ENCODE measurements at places on chromosomes 12 and 14.
A peak's percentile ranks its signal among the peaks of the same experiment; 100 is the strongest.

- peak; percentile 8 for DNase-seq
Observed at GRCh38 chr12:71216725-71217579, 59.2 kb upstream of the TSPAN8 start.

- DNase-seq, result peak; percentile 85
Observed at GRCh38 chr14:72962829-72963312, 36.6 kb downstream of the DCAF4 start.

DNA sequence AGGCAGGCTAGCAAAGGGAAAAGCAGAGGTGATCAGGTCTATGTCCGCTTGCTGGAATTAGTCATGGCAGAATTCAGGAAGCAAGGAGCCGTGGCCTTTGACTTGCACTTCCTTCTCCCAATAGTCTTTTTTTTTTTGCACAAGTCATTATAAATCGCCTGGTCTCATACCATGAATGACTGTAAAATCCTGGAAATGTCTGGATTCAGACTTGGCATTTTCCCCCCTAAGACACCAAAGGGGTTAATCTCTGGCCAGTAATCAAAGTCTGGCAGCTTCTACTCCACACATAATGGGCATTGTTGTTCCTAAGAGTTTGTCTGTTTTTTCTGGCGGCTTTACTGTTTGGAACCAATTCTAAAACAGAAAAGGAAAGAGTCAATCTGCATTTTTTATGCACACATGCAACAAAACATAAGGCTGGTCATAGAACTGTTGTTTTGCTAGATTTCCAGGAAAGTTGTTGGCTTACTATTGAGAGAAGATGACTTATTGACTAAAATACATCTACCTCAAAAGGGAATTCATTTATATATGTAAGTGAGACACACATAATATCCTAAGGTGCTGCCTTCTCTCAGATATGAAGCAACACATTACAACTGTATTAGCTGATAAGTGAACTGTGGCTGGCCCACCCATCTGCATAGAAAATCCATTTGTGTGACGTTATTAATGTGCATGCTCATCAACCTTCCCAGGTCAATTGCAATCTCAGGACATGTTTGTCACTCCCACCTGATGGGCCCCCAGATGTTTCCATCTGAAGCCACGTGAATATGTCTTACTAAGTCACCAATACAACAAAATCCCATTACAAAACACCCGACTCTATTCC is 157.3 kb downstream of the BTG1 start:
- no peak for DNase-seq

- DNase-seq, result peak; percentile 82
Observed at GRCh38 chr12:68189821-68190242, 30.3 kb upstream of the IFNG start.

DNA sequence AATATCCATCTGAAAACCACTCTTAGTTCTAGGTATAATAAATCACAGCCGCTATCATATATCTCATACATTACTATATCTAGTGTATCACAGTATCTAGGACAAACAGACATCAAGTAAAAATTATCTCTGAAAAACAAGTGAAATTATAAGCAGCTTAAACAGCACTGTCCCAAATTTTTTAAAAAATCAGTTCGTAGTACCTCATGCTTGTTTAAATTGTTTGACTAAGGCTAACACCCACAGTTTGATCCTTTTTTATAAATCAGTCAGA is 33.9 kb downstream of the CDK17 start:
- DNase-seq, result no peak

DNA sequence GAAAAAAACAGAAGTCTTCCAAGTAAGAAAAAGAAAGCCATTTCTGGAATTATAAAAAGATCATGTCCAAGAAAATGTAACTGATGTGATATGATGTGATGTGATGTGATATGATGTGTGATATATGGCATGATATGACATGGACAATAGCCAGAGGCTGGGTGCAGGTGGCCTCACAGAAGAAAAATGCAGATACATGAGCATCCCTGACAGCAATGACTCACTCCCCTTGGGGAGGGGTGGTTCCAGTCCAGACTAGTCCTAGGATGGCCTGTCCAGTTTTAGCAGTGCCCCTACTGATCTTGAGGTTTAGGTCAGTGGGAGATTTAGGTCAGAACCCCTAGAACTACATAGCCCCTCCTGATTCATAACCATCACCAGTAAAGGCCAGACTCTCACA is 3.5 kb upstream of the RHOJ start:
- DNase-seq, result no peak

GRCh38 chr12:128929057-128929456 is 75.8 kb downstream of the GLT1D1 start:
- no peak for DNase-seq

DNA sequence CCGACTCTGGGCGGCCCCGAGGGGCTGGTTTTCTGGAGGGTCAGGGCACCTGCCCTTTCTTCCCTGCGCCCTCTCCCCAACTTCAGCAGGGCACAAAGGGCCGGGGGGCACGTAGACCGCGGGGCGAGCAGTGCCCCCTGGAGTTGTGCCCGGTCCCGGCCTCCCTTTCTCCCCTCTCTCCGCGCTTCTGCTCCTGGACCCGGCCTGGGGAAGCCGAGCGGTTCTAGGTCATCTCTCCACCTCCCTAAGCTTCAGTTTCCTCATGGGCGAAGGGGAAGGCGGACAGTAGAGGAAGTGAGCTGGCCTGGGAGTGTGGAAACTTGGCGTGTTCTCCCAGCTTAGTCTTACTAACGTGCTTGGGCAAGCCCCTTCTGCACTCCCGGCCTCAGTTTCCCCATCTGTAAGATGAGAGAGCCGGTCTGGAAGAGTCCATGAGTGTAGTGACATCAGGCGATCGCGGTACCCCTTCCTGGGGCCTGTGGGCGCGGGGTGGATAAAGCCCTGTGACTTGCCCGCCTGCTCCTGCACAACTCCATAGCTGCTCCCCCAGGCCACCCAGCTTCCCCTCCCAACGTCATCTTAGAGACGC is 158.6 kb upstream of the PARP11 start:
- no peak for DNase-seq

Measured in fibroblast of skin of abdomen (primary cell).